ENCODE measurements at places on chromosomes 2 and 18.
A peak's percentile ranks its signal among the peaks of the same experiment; 100 is the strongest.

DNA sequence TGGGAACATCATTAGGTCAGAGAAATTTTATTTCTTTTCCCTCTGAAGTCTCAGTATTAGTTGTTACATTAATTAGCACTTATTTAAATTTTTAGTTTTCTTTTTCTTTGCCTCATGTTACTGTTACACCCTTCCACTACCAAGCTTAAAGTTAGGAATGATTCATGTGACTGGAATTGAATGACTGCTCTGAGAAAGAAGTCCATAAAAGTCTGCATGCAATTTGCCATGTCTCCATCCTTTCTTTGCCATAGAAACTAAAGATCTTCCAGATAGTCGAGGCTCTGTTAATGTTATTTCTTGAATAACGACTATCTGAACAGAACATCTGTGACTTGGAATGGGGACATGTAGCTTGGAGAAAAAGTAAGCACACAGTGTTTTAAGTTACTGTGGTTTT lies 1269.8 kb upstream of the PIK3C3 start:
- DNase-seq = no peak

- DNase-seq = no peak
Measured at GRCh38 chr18:79260023-79260422, 135.7 kb upstream of the NFATC1 start.

DNA sequence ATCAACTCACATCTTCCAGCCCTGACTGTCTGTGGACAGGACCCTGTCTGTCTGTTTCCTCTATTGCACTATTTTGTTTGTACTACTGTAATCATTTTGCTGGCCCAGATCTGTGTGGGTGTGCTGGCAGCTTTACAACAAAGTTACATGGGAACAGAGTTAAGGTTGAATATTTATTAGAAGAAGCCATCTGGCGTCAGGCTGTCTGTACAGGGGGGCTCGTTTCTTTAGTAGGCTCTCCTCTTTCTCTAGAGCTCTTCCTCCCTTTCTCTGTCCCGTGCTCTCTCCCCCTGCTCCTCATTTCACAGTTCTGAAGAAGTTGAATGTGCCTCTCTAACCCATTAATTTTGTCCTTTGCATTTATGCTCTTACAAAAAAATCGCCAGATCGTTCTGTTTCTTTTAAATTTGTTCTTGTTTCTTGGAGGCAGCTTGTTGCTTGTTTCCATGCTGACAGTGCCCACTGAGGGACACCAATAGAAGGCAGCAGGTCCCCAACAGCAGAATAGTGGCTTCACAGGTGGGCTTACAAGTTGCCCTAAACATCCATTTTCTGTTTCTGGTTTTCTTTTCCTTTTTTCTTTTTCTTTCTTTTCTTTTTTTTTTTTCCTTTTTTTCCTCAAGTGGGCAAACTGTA lies 315.2 kb upstream of the ZEB2 start:
- DNase-seq = peak; percentile 65

DNA sequence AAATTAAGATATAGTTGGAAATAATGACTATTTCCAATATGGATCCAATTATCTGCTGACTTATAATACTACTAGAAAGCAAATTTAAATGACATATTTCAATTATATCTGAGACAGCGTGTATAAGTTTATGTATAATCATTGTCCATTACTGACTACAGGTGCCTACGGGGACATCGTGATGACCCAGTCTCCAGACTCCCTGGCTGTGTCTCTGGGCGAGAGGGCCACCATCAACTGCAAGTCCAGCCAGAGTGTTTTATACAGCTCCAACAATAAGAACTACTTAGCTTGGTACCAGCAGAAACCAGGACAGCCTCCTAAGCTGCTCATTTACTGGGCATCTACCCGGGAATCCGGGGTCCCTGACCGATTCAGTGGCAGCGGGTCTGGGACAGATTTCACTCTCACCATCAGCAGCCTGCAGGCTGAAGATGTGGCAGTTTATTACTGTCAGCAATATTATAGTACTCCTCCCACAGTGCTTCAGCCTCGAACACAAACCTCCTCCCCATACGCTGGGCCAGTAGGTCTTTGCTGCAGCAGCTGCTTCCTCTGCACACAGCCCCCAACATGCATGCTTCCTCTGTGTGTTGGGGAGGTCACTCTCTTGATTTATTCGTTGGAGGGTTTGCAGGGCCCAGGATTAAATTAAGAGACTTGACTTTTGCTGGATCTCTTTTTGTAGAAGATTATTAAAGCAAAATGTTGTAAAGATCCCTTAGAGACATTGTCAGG lies 194.4 kb downstream of the RPIA start:
- DNase-seq = no peak

DNA sequence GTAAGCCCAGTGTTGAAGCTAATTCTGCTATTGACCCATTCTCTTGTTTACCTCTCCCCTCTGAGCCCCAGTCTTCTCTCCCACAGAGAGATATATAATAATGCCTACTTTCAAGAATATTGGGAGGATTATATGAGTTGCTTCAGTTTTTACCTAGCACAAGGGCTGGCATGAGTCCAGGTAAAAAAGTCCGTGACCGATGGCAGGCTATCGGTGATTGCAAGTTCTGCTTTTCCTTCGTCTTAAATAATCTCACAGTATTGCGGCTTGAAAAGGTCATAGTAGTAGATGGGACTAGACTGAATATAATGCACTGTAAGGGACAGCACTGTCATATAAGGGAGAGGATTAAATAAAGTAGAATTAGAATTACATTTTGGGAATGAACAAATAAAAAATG lies 77.6 kb downstream of the KIF5C start:
- no peak for DNase-seq

DNA sequence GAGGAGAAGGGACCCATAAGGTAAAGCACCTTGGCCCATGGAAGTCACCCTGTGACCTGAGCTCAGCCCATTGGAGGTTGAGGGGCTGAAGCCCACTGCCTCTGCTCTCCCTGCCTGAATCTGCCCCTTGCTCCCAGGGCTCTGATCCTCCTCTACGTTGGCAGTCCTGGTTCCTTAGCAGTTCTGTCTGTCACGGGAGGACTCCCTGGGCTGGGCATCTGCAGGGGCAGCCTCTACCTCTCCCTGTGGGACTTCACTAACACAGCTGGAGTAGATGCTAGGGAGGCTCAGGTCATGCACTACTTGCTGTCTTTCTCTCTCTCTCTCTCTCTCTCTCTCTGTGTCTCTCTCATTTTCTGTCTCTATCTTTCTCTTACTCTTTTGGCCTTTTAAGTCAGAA lies 8.7 kb downstream of the GYPC start:
- DNase-seq = no peak

DNA sequence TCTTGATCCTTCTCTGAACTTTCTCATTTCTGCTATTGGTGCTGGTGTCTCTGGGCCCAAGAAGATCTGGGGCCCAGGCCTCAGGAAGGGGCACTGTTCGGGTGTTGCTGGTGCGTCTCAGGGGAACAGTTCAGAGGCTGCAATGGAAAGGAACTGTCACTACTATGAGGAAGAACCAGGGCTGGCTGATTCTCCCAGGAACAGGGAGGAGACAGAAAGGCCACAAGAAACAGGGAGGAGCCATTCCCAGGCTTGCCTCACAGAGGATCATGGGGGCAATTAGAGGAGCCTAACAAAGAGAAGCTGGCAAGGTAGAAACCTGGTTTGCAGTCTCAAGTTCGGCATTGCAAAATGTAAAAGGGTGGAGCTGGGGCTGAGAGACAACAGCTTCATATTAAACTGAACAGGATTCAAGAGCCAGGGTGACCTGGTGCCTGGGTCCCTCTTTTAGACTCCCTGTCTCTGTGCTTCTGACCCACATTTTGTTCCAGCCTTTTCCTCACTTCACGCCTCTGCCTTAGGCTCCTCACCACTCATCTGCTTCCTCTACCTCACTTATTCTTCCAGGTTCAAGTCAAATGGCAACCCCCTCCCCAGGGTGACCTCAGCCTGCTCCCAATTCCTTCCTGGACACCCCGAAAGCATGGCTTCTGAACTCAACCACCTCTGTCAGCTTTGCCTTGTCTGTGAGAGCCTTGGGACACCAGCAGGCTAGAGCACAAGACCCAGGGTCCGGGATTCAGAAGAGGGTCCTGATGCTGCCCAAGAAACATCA lies 58.4 kb downstream of the GYPC start:
- DNase-seq = no peak

- DNase-seq = no peak
Measured at GRCh38 chr18:44837482-44838180, 156.9 kb downstream of the SETBP1 start.

GRCh38 chr2:12488352-12489318 lies 228.1 kb upstream of the TRIB2 start:
- DNase-seq = no peak

DNA sequence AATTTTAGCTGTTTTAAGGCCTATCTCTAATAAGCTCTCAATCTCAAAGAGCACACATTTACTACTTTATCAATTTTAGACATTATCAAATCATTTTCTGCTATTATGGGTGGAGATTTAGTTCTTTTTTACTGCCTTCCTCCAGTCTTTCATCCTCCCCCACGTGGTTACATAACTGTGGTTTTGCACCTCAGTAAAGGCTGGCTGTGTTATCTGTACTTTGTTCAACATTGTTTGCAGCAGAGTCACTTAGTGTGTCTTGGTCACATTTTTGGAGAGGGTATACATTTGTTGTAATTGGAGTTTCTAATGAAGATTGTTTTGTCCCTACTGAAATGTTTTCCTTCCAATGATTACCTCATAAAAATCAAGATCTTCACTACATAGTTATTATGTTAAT lies 549.6 kb upstream of the CELF4 start:
- no peak for DNase-seq

- peak; percentile 22 for DNase-seq
Measured at GRCh38 chr18:21914739-21915319, 174.2 kb downstream of the MIB1 start.

DNA sequence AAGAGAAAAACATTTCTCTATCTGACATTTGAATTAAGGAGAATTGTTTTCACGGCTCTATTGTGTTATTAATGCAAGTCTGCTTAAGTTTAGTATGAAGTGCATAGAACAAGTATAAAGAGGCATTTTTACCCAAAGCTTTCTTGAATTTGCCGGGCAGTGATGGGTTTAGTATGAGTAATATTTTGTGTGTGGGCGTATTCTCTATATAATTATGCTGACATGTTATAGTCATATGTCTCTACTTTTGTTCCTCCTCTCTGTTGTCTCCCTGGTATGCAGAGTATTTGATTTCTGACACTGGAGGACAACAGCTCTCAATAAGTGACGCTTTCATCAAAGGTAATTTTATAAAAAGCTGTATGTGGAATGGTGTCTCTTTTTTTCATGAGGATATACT lies 45.9 kb downstream of the PIKFYVE start:
- DNase-seq = no peak

DNA sequence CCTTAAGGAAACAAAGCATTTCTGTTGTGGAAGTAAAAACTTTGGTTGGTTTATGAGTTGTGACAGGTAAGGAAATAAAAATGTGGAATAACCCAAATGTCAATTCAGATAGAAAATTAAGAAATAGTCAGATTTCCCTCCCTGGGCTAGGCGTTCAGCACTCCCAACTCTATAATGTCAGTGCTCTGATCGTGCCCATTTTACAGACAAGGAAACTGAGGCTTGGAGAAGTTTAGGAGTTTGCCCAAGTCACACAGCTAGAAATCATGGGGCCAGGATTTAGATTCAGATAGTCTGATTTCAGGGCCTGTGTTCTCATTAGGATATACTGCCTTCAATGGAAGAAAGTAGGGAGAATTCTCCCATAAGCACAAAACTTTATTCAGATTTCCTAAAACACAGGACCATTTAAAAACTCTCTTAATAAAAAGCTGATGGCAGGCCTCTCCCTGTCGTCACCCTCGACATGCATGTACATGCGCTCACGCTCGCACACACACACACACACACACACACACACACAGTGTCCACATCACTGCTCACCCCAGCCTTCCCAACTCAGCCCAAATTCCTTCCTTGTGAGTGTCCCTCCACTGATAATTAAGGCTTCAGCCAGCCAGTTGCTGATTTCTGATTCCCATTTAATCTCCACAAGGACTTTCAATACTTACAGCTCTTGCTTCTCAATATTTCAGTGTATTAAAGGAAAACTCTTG lies 49.1 kb upstream of the SLC14A2 start:
- no peak for DNase-seq

GRCh38 chr18:74567822-74568221 lies 29.8 kb upstream of the ZNF407 start:
- no peak for DNase-seq

DNA sequence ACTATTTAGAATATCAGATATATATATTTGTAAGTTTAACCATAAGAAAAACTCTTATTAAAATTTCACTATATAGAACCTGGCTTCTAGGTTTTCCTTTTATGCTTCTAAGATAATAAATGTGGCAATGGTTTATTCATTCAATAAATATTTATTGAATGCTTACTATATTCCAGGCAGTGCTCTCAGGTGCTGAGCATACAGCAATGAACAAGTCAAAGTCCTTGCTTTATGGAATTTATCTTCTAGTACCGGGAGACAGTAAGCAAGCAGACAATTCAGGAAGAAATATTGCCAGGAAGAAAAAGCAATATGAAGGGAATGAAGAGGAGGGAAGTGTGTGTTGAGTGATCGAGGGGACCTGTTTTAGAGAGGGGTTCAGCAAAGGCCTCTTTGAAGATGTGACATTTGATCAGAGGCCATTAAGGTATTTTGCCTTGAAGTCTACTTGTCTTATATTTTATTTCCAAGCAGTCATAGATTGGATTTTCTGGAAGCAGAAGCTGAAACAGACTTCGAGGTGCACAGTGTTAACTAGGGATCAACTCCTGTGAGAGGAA lies 94.5 kb upstream of the LYPD6 start:
- DNase-seq = no peak

DNA sequence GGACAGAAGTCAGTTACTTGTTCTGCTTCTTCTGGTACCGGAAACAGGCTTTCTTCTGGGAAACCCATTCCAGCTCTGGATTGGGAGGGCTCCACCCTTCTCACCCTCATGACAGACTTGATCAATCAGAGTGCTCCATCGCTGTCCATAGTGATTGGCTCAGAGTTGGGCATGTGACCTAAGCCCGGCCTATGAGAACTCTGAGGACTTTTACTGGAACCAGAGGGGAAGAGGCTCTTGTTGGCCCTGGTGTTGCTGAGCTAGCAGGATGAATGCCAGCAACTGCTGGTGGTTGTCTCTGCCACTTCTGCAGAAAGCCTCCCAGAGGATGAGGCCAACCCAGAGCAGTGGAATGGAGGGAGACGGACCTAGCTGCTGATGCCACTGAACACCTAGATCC lies 33.3 kb downstream of the TMEM37 start:
- no peak for DNase-seq

- no peak for DNase-seq
Measured at GRCh38 chr2:6924924-6925409, 7.8 kb downstream of the RNF144A start.

DNA sequence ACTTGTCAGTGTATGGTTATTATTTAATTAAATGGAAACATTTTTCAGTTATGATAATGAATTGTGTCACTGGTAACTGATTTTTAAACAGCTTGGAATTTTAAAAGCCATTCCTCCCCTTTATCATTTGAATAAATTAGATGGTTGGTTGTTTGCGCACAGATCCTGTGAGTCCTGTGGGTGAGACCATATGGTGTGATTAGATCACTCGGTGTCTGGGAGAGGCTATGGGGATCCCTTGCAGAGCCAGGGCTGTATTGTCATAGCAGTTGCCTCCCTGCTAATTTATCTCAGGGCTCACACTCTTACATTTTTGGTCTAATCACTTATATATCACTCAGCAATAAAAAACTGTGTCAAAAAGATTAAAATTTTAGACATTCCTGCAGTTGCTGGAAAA lies 133.5 kb downstream of the ASXL3 start:
- peak; percentile 51 for DNase-seq

- no peak for DNase-seq
Measured at GRCh38 chr2:232447091-232447620, 8.8 kb upstream of the ALPI start.

GRCh38 chr18:67672155-67672554 lies 155.6 kb upstream of the DSEL start:
- DNase-seq = no peak
